Tibial nerve (tissue), 4 donors: ENCODE measurements at places on chromosomes 13 and 19. TPM values are rescaled to one million over a fixed set of nuclear protein-coding genes. Genes with fewer than 3 reads are reported as not detected.

The POGLUT2 gene
- total RNA-seq = 4.5 TPM

GRCh38 chr19:3289971-3290569 lies 65.6 kb downstream of the CELF5 start:
- DNase-seq = no peak

DNA sequence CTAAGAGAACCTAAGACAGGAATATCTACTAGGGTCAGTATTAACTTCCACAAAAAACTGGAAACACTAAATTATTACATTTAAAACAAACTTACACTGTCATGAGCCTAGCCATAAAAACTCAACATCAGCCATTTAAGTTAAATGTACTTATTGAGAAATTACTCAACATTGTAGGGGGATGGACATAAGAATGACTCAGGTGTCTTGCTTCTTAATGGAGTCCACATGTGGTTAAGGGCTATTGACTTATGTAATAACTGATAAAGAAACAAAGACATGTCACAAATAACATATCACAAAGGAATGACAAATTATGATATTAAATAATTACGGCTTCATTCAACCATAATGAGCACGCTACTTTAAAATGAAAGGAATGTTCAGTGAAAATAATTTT lies 36.2 kb downstream of the CLDN10 start:
- DNase-seq = no peak

GRCh38 chr13:34249546-34250039 lies 431.6 kb downstream of the RFC3 start:
- no peak for DNase-seq

DNA sequence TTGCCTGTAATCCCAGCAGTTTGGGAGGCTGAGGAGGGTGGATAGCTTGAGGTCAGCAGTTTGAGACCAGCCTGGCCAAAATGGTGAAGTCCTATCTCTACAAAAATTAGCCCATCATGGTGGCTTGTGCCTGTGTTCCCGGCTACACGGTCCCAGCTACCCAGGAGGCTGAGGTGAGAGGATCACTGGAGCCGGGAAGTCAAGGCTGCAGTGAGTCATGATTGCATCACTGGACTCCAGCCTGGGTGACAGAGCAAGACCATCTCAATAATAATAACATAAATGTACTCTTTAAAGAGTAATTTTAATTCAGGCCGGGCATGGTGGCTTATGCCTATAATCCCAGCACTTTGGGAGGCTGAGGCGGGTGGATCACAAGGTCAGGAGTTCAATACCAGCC lies 38.7 kb downstream of the SKA3 start:
- DNase-seq = no peak

DNA sequence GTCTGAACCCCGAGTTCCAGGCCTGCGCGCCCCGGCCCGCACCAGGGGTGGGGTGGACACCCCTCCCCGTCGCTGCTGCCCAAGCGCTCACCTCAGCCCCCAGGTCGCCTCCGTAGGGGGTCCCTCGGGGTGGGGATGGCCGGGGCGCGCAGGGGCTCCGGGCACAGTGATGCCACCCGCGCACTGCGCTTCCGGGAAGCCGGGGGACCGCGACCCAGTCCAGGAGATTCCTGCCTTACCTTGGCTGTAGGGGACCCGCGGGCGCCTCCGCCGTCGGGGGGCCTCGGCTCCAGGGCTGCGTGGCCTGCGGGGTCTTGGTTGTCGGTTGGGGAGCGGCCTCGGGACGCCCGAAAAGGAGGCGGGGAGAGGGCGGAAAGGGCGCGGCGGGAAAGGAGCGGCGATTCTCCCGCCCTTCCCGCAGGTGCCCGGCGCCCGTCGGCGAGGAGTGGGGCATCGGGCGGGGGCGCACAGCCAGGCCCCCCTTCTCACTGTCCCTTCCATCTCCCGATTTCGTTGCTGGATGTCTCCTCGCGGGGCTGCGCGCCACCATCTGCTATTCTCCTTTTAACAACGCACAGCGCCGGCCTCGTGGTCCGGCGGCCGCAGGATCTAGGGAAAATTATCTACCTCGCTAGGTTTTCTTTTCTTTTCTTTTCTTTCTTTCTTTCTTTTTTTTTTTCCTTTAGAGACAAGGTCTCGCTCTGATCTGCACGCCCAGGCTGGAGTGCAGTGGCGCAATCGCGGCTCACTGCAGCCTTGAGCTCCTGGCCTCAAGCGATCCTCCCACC lies at the start of gene KEAP1:
Gene KEAP1, minus strand, starts transcription at position 355 of the 788 bp plus-strand sequence. CDS start 3,323 bp downstream, outside the sequence.
- no peak for DNase-seq

DNA sequence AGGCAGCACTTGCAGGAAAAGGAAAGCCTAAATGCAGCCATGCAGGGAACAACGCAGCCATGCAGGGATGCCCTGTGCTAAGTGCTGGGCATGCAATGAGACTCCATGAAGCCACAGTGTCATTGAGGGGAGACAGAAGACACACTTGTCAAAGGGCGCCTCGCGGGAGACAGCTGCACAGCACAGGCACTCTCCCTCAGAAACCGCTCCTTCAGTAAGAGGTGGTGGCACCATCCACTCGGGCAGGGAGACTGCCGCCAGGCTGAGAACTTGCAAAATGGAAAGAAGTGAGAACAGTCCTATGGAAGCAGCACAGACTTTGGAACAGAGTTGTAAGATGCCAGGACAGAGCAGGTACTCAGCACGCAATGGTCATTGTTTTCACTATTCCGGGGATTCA lies 51.1 kb downstream of the GGACT start:
- no peak for DNase-seq

DNA sequence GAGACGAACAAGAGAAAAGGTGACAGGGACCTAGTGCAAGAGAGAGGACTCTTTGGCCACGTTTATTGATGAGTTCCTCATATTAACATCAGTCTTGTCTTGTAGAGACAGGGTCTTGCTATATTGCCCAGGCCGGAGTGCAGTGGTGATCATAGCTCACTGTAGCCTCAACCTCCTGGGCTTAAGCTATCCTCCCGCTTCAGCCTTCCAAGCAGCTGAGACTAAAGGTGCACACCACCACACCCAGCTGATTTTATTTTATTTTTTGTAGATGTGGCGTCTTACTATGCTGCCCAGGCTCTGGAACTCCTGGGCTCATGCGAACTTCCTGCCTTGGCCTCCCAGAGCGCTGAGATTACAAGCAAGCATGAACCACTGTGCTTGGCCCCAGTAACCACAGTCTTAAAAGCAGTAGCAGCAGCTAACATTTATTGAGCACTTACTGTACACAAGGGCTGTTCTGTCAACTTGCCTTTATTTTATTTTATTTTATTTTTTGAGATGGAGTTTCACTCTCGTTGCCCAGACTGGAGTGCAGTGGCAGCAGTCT lies 1.1 kb upstream of the SH2D3A start:
- DNase-seq = no peak

DNA sequence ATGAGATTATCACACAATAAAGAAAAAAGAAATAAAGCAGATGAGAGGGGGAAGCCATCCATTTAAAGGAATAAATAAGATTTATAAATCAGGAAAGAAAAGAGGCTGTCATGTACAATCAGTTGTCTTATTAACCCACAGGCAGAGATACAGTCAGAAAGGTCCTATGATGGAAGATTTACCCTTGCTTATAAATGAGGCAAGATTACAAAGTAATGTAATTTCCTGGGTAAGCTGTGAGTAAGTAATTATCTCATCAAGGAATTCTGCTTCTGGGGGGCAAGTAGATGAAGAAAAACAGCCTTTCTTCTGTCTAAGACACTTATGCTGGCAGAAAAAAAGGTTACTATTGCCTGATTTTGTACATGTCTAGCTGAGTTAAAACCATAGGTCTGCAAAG lies 146.4 kb downstream of the FGF14 start:
- DNase-seq = no peak

The GNG7 gene
- total RNA-seq = 4.0 TPM

The MTUS2 gene
- total RNA-seq = not detected

The FGF14 gene
- 0.20 TPM for total RNA-seq
